Kasumi-1 (cell line): ENCODE measurements at places on chromosomes 2 and 18.

- no peak for DNase-seq
These were observed 37.9 kb downstream of the SLC38A11 start for GRCh38 chr2:164917296-164917903.

DNA sequence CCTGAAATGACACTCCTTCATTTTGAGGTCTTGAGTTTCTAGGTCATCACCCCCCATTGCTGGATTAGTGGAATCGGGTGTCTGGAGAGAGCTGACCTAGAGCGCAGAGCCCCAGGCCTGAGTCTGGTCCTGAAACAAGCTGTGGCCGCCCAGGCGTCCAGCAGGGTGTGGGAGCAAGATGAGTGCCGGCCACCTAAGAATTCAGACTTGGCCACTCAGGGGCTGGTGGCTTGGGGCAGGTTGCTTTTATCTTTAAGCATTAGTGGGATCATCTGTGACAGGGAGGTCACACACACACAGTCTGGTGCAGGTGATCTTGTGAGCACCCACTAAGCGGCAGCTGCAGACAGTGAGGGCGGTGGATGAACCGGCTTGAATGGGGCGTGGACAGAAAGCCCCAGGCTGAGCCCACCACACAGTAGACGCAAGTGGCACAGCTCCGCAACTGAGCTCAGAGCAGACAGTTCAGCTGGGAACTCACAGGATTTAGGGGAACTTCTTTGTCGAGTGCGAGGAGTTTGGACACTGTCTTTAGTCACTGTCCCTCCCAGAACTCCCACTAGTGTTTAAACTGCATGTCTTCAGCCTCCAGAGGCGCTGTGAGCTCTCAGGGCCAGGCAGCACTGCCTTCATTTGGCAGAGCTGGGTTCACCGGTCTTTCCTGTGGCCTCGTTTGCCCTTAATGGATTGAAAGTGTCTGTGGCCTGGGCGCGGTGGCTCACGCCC is 21.5 kb downstream of the ITGB1BP1 start:
- no peak for DNase-seq

DNA sequence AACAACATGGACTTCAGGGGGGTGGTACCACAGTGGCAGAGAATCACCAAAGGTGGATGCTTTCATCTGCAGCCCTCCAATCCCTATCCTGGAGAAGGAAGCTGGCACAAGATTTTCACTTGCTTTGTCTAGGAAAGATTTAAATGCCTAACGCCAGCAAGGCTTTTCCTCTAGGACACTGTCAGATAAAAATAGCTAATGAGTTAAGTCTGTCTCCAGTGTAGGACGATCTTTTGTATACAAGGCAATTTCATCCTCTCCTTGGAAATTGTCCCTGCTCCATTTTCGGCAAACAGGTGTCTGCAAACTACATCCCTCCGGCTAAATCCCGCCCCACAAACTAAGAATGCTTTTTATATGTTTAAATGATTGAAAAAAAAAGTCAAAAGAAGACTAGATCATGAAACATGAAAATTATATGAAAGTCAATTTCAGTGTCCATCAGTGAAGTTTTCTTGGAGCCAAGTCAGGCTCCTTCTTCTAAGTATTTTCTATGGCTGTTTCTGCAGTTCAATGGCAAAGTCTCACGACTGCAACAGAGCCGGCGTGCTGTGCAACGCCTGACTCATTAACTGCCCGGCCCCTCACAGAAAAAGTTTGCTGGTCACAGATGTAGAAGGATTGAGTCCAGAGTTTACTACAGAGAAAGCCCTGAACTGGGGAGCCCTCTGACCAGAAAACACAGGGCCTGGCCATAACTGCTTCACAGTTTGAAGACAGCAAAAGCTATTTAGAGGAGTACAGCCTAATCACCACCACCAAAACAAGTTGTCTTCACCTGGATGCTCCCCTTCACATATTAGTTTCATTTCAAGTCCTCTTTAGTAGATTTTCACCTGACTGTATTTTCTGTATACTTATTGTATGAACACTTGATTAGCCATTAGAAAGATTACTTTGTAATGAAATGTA is 52.3 kb downstream of the PIEZO2 start:
- DNase-seq: no peak

DNA sequence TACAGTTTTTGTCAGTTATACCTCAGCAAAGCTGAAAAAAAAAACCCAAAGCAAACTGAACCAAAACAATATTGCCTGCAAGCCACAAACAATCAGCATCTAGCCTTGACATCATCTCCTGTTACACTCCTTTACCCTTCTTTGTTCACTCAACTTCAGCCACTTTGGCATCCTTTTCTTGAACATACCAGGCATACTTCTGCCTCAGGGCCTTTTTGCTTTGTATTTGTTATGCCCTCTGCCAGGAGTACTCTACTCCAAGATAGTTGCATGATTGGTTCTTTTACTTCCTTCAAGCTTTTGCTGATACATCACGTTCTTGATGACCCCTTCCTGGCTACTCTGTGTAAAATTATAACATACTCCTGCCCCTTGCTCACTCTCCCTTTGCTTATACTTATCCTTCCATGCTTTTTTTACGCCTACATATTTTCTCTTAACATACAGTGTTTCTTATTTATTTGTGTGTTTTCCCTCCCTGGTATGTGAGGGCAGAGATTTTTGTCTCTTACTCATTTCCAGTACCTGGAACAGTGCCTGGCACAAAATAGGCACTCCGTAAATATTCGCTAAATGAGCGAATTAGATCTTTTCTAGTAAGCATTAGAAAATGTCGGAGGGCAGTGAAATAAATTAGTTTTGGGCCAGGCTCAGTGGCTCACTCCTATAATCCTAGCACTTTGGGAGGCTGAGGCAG is 12.7 kb downstream of the ABI2 start:
- no peak for DNase-seq

DNA sequence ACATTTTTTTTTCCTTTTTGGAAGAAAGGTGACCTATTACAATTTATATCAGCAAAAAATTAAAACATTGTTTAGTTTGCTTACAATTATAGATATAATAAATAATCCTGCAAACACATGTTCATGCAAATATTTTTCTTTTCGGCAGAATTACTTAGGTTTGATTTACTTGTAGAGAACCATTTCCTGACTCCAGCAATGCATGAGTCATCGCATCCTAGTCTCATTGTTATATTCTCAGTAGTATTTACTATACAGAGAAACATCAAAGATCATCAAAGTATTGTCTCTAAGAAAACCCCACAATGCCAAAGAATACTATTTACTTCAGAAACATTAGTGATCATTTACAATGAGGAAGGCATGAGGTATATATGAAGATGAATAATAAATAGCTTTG is 40.4 kb upstream of the MTIF2 start:
- DNase-seq: no peak
